ENCODE measurements at places on chromosomes 13 and 19.

- peak; percentile 36 for DNase-seq
Measured at GRCh38 chr19:45179072-45179891, 698 bp downstream of the BLOC1S3 start.

GRCh38 chr19:12788682-12789097 lies 2.6 kb upstream of the JUNB start:
- DNase-seq: peak; percentile 47

DNA sequence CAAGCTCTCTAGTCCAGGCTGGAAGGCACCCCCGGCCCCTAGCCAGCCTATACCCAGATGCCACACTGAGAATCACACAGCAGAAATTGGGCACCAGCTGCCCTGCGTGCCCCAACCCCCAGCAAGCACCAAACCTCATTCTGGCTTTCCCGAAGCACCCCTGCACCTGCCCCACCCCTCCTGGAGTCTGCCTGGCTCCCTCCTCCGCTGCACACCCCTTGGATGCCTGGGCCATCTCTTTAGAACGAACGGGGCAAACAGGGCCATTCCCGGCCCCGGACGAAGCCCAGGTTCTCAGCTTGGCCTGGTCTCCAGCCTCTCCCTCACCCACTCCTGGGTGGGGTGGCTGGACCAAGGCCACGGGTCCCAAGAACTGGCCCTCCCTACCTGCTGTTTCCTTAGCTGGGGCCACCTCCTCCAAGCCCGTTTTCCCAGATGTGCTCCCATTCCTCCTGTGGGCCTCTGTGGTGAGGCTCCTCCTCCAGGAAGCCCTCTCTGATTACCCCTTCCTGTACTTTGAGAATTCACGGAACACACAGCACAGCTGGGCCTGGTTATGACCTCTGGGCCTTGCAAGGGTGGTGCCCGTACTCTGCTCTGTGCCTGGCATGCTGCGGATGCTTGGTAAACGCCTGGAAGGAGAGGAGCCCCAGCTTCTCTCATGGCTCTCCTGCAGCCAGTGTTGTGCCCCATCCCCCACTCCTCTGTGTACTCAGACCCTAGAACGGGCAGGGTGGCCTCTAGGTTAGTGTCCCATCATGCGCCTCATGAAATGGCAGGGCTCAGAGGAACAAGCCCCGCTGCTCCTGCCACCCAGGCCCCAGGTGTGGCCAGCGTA lies 21.4 kb downstream of the CEBPG start:
- no peak for DNase-seq

DNA sequence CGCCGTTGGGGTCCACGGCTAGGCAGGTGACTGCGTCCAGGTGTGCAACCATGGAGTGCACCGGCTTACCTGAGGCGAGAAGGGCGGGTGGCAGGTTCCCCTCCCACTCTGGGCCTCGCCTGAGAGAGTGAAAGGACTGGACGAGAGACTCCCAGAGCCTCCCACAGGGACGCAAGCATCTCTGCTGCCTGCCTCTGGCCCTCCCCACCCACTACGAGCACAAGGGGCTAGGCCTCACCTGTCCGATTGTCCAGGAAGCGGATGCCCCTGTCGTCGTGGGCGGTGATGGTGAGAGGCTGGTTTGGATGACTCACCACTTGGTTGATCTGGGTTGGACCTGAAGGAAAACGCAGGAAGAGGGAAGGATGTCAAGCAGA lies 5.1 kb upstream of the PRKD2 start:
- no peak for DNase-seq

GRCh38 chr19:42088471-42089190 lies 12.7 kb downstream of the ZNF574 start:
- DNase-seq: no peak

DNA sequence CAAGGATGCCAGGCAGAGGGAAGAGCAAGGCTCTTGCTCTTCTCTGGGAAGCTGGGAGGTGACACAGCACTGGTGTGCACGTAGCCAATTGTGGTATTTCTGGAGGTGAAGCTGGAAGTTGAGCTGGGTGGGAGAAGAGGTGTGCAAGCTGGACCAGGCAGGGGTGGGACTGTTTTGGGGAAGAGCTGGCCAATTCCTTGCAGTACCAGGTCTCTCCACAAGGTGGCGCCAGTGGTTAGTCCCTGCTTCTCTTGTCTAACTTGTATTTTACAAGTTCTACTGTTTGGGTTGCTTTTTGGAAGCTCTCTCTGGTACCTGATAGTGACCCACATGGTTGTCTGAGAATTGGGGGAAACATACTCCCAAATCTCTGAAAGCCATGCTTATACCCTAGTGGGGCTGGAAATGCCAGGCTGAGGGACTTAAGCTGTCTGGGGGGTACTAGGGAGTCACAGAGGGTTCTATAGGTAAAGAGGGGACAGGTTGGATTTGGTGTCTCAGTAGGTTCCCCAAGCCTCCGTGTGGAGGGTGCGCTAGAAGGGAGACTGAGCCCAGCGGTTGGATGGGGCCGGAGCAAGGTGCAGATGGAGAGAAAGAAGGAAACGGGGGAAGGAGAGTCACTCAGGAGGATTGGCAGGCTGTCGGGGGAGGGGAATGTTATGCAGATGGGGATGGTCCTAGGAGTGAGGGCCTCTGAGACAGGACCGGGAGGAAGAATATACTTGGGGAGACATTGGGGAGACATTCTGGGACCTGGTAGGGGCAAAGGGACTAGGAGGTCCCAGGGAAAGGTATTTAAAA lies 3.0 kb downstream of the HPN start:
- DNase-seq: peak; percentile 33

- no peak for DNase-seq
Measured at GRCh38 chr13:40631605-40632004, 34.8 kb downstream of the FOXO1 start.

DNA sequence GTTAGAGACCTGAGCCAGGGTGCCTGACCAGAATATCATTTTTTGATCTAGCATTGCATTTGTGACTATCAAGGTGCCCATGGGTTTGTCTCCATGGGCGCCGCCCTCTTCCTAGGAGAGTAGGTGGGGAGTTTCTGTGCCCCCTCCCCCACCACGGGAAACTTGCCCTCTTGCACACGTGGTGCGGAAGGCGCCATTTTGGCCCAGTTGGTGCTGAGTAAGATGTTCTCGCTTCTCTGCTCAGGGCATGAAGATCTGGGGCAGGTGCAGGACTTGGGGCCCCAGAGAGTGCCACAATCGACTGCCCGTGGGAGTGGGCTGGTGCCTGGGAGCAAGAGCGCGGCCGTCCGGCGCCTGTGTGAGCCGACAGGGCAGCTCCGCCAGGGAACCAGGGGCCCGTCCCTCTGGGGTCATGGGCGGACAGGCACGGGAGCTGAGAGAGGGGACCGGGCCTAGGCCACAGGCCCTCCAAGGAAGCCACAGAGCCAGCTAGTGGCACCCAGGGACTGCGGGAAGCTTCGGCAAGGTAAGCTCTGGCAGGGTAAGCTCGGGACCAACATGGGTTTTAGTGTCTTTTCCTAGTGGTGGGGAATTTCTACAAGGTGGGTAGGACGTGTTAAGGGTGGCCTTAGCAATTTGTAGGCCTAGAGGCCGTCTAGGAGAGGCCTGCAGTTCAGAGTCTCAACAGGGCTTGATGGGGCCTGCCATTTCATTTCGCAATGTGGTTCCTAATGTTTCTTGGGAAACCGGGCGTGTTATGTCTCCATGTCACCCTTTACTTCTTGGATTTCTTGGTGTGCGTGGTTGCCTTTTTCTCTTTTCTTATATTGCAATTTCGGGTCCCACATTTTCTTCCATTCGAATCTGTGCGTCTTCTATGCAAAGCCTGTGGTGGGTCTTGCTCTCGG lies 14.5 kb downstream of the SACS start:
- DNase-seq: no peak

- no peak for DNase-seq
Measured at GRCh38 chr19:12567951-12568350, 16.7 kb upstream of the ZNF564 start.

GRCh38 chr19:28596561-28597071 lies 616.3 kb downstream of the UQCRFS1 start:
- no peak for DNase-seq

GRCh38 chr13:113117335-113117872 lies 5.2 kb upstream of the F10 start:
- no peak for DNase-seq

DNA sequence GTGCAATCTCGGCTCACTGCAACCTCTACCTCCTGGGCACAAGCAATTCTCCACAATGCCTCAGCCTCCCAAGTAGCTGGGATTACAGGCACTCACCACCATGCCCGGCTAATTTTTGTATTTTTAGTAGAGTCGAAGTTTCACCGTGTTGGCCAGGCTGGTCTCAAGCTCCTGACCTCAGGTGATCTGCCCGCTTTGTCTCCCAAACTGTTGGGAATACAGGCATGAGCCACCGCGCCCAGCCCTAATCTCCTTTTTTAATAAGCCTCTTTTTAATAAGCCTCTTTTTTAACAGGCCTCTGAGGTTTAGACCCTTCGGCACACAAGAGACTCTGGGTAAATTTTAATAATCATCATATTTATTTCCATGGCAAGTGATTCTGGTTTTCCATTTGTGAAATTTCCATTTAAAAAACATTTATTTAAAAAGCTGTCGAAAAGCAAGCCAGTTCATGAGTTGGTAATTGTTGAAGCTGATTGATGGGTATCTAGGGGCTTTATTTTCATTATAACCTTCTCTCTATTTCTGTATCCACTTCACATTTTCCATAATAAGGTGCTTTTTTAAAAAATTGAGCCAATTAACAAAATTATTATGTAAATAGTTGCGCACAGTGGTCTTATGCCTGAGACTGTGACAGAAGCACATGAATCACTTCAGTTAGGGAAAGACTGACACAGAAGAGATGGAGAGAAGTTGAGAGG lies 11.8 kb downstream of the POU2F2 start:
- no peak for DNase-seq

- DNase-seq: no peak
Measured at GRCh38 chr19:16871871-16872270, 16.9 kb upstream of the F2RL3 start.

GRCh38 chr13:51373451-51373850 lies 34.0 kb downstream of the SERPINE3 start:
- no peak for DNase-seq

- no peak for DNase-seq
Measured at GRCh38 chr13:35225582-35225981, 250.9 kb downstream of the MAB21L1 start.

DNA sequence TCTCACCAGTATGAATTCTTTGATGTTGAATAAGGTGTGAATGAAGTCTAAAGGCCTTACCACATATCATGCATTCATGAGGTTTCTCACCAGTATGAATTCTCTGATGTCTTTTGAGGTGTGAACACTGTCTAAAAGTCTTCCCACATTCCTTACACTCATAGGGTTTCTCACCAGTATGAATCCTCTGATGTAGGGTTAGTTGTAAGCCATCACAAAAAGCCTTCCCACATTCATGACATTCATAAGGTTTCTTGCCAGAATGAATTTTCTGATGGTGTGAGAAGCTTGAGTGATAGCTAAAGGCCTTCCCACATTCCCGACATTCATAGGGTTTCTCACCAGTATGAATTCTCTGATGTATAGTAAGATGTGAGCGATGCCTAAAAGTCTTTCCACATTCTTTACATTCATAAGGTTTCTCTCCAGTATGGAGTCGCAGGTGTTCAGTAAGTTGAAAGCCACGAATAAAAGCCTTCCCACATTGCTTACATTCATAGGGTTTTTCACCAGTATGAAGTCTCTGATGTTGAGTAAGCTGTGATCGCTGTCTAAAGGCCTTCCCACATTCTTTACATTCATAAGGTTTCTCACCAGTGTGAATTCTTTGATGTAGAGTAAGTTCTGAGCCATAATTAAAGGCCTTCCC lies 27.7 kb downstream of the ZNF461 start:
- no peak for DNase-seq

GRCh38 chr13:93399212-93399611 lies 172.6 kb downstream of the GPC6 start:
- no peak for DNase-seq

- no peak for DNase-seq
Measured at GRCh38 chr13:62305756-62306155, 890.1 kb upstream of the PCDH20 start.

- no peak for DNase-seq
Measured at GRCh38 chr19:34603003-34603402, 74.0 kb downstream of the SCGB2B2 start.
